Natural killer cell (primary cell): ENCODE measurements at places on chromosomes 3 and 15.

- DNase-seq, result no peak
Observed at GRCh38 chr15:88622605-88622975, 1.4 kb downstream of the AEN start.

GRCh38 chr15:49962044-49962602, 156.9 kb downstream of the ATP8B4 start:
- DNase-seq, result no peak

- no peak for DNase-seq
Observed at GRCh38 chr3:93931597-93932229, 42.0 kb downstream of the PROS1 start.

GRCh38 chr3:10837849-10838248, 21.8 kb downstream of the SLC6A11 start:
- DNase-seq, result no peak

DNA sequence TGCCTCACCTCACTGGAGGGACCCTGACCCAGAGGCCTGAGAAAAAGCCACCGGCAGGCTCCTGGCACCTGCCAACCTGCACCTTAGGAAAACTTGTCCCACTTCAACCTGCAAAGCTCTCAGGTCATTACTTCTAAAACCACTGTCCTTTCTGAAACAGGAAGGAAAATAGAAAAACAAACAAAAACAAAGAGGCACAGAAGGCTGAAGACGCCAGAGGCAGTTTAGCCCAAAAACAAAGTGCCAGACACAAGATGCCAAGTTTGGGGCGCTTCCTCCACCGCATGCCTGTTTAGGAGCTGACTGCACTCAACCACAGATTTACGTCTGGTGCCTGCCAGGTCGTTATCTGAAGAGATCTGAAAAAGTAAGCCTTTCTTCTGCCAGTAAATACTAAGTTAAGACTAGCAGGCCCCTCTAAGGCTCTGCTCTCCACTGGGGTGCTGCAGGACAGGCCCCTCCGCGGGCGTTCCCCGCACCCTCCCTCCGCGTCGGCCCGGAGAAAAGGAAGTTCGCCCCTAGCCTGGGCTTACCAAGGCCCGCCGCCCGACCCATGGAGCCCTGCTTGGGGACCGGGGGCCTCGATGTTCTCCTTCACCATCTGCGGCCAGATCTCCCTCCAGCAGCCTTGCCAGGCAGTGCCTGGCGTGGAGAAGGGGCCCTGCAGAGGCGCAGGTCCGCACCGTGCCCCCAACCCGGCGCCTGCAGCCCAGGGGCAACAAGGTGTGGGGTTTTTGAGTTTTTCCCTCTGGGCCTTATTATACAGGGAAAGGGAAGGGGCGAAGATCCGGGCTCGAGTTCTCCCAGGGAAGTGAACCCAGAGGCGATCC, 1.3 kb downstream of the GOLGA8A start:
- peak; percentile 38 for DNase-seq

DNA sequence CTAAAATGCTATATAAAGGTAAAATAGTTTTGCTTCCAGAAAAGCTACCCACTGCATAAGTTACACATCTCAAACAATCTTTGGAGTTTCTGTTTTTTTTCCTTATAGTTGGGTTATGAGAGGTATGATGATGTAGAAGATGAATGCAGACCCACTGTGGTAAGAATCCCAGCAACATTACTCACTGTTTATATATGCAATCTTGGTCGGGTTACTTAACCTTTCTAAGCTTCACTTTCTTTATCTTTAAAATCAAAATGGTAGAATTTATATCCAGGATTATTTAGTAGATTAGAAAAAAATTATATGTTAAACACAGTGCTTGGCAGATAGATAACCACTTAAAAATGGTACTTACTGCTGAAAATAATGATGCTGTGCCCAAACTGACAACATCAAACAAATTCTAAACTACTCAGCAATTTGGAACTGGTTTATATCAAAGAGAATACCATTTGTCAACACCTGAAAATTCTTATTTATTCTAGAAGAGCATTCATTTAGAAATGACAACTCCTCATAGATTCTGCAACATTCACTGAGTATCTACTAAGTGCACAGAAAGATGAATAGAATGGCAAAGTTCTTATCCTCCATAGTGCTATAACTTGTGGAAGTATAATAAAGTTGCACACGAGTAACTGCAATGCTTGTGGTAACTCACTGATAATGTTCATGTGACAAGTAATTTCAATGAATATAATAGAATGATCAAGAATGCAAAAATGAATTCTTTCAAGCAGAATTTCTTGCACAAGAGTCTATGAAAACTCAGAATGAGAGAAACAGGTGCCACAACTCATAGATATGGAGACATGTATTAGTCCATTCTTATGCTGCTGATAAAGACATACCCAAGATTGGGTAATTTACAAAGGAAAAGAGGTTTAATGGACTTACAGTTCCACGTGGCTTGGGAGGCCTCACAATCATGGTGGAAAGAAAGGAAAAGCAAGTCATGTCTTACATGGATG, 129.0 kb upstream of the SLC7A14 start:
- DNase-seq, result no peak
